ENCODE measurements at places on chromosomes 7 and 10. TPM values are rescaled to one million over a fixed set of nuclear protein-coding genes. Genes with fewer than 3 reads are reported as not detected.

PRSS2 gene
- total RNA-seq, result not detected

PAPOLB gene
- total RNA-seq, result 0.11 TPM

SEMA4G gene
- 0.98 TPM for total RNA-seq

TEX36 gene
- not detected for total RNA-seq

HOXA9 gene
- 2.6 TPM for total RNA-seq

EGFR gene
- total RNA-seq, result 0.43 TPM

HOXA4 gene
- 0.43 TPM for total RNA-seq

PTPRE gene
- total RNA-seq, result 154 TPM

NKX2-3 gene
- not detected for total RNA-seq

CTTNBP2 gene
- total RNA-seq, result 0.77 TPM

CALHM3 gene
- not detected for total RNA-seq

TRPV5 gene
- total RNA-seq, result not detected

ZNF425 gene
- total RNA-seq, result 2.7 TPM

LRGUK gene
- 0.17 TPM for total RNA-seq

FGFR2 gene
- under 0.01 TPM for total RNA-seq

ACTR3C gene
- 1.7 TPM for total RNA-seq

MINDY3 gene
- total RNA-seq, result 19.5 TPM

C7orf57 gene
- total RNA-seq, result not detected

H2BK1 gene
- not detected for total RNA-seq

DNAH11 gene
- total RNA-seq, result not detected

SLC35G1 gene
- 4.9 TPM for total RNA-seq

NUB1 gene
- 33.7 TPM for total RNA-seq

OR13A1 gene
- not detected for total RNA-seq

PRKRIP1 gene
- total RNA-seq, result 11.6 TPM

PTPRN2 gene
- 2.7 TPM for total RNA-seq

FAM241B gene
- 0.09 TPM for total RNA-seq

TMEM213 gene
- total RNA-seq, result not detected

NRAP gene
- not detected for total RNA-seq

CHST3 gene
- 8.0 TPM for total RNA-seq

CHAT gene
- not detected for total RNA-seq

AGFG2 gene
- total RNA-seq, result 26.7 TPM

BAIAP2L1 gene
- total RNA-seq, result 0.09 TPM

CACNA2D1 gene
- 5.0 TPM for total RNA-seq

RELN gene
- 1,060 TPM for total RNA-seq

MGAM2 gene
- not detected for total RNA-seq

STAMBPL1 gene
- 0.33 TPM for total RNA-seq

FGFBP3 gene
- 0.43 TPM for total RNA-seq

MACROH2A2 gene
- total RNA-seq, result not detected

RBP3 gene
- not detected for total RNA-seq

PNLIPRP1 gene
- not detected for total RNA-seq

PPP1R9A gene
- total RNA-seq, result 17.2 TPM

Measured in dermis lymphatic vessel endothelial cell (primary cell).